ENCODE measurements at places on chromosomes 1 and 21. TPM values are rescaled to one million over a fixed set of nuclear protein-coding genes. Genes with fewer than 3 reads are reported as not detected.
A peak's percentile ranks its signal among the peaks of the same experiment; 100 is the strongest.

DNA sequence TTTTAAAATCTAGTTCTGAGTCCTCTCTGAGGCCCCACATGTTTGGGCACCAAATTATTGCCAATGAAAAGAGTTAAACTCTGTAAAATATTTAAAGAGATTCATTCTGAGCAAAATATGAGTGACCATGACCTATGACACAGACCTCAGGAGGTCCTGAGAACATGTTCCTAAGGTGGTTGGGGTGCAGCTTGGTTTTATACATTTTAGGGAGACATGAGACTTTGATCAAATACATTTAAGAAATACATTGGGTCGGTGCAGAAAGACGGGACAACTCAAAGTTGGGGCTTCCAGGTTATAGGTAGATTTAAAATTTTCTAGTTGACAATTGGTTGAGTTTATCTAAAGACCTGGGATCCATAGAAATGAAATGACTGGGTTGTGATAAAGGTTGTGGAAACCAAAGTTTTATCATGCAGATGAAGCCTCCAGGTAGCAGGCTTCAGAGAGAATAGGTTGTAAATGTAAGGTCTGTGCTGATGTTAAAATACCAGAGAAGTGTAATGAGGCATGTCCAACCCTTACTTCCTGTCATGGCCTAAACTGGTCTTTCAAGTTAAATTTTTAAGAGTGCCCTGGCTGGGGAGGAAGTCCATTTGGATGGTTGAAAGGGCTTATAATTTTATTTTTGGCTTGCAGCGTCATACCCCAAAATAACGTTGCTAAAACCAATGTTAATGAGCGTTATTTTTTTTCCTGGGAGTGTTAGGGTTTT, 274.9 kb downstream of the NUF2 start:
- peak; percentile 34 for DNase-seq

GRCh38 chr1:227392984-227393764, 74.9 kb upstream of the CDC42BPA start:
- DNase-seq: no peak

DNA sequence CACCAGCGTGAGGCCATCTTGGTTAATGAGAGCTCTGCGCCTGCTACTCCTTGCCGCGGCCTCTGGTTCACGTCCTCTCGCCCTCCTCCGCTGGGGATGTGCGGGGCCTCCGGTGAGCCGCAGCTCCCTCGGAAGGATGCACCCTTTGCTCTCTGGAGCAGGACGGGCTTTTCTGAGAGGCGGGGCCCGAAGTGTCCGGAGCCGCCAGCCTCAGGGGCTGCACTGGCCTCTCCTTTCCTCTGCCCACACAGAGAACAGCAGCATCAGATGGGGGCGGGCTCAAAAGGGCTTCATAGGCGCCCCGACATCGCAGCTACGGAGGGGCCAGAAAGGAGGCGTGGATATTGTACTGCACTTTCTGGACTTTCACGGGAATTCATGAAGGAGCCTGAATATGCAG, 284.7 kb downstream of the CAMTA1 start:
- DNase-seq: no peak

PROK1 gene
- not detected for total RNA-seq

KRTAP19-3 gene
- not detected for total RNA-seq

Measured in PC-3 (cell line).